ELR (cell line): ENCODE measurements at places on chromosomes 6 and 20.
A peak's percentile ranks its signal among the peaks of the same experiment; 100 is the strongest.

- DNase-seq = peak; percentile 59
Observed at GRCh38 chr6:36368921-36369865, 18.3 kb downstream of the ETV7 start.

- peak; percentile 36 for DNase-seq
Observed at GRCh38 chr6:150898399-150899170, 33.1 kb downstream of the MTHFD1L start.

DNA sequence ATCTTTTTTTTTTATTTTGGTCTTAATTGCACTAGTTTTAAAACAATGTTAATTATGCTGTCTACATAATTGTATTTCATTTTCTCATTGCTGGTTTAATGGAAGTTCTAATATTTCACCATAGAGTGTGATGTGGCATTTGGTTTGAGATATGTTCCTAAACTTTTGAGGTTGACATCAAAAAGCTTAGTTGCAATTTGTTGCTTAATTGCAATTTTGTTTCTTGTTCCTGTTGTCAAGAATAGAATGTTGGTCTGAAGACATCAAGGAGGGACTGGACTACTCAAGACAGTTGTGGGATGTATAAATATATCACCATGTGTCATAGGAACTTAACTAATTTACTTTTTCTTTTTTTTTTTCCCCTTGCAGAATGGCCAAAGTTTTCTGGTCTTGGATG lies 12.5 kb downstream of the HSF2 start:
- DNase-seq = no peak

DNA sequence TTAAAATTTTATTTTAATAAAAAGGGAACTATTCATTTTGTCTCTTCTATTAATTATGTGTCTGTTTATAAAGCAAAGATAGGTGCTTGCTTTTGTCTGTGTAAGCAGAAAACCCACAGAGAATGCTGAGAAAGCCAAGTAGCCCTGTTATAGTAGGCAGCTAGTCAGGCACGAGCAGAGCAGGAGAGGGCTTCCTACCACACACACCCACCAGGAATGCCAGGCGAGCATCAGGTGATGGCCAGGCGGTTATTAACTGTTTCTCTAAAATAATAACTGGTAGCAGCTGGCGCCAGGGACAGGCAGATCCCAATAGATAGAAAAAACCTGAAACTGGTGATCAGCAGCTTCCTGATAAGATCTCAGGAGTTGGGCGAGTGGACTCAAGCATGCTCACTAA lies 15.7 kb downstream of the C6orf15 start:
- no peak for DNase-seq

- no peak for DNase-seq
Observed at GRCh38 chr6:64074981-64075380, 439.4 kb downstream of the PHF3 start.

GRCh38 chr6:148535976-148536375 lies 193.3 kb downstream of the SASH1 start:
- DNase-seq = peak; percentile 86

- DNase-seq = no peak
Observed at GRCh38 chr6:45737331-45738056, 278.2 kb downstream of the CLIC5 start.
